Airway epithelial cell (primary cell): ENCODE measurements at places on chromosomes 7 and 10. TPM values are rescaled to one million over a fixed set of nuclear protein-coding genes. Genes with fewer than 3 reads are reported as not detected.

LDB3 gene
- total RNA-seq = not detected in 2 replicates

C7orf25 gene
- 3.1 and 7.5 TPM in 2 replicates for total RNA-seq

TMEM140 gene
- total RNA-seq = not detected in 2 replicates

ENTPD1 gene
- total RNA-seq = not detected in 2 replicates

SUN3 gene
- not detected in 2 replicates for total RNA-seq

ARID5B gene
- total RNA-seq = 11.3 and 15.4 TPM in 2 replicates

CELF2 gene
- 2.0 and 6.1 TPM in 2 replicates for total RNA-seq

PDE6C gene
- total RNA-seq = not detected in 2 replicates

ZNF425 gene
- 2.1 and 2.8 TPM in 2 replicates for total RNA-seq

EVX1 gene
- not detected in 2 replicates for total RNA-seq

GIMAP6 gene
- not detected in 2 replicates for total RNA-seq

PRTFDC1 gene
- total RNA-seq = 2.7 and 2.8 TPM in 2 replicates
